ENCODE measurements at places on chromosomes 1 and 21.

DNA sequence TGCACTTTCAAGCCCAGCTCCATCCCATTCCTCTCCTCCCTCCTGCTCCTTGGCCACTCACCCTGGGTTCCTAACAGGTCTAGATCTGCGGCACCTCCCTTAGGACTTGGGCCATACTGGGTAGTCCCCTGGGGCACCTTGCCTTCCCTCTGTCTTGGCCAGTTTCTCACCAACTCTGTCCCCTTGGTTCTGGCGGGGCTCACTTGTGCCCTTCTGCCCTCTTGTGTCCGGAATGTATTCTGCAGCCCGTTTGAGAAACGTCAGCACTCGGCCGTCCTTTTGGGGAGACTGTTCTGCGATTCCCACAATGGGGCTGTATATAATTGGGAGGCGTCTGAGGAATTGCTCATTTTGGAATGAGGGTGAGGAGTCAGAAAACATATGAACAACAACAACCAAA lies 162.4 kb downstream of the ZSCAN20 start:
- DNase-seq: peak; percentile 25

DNA sequence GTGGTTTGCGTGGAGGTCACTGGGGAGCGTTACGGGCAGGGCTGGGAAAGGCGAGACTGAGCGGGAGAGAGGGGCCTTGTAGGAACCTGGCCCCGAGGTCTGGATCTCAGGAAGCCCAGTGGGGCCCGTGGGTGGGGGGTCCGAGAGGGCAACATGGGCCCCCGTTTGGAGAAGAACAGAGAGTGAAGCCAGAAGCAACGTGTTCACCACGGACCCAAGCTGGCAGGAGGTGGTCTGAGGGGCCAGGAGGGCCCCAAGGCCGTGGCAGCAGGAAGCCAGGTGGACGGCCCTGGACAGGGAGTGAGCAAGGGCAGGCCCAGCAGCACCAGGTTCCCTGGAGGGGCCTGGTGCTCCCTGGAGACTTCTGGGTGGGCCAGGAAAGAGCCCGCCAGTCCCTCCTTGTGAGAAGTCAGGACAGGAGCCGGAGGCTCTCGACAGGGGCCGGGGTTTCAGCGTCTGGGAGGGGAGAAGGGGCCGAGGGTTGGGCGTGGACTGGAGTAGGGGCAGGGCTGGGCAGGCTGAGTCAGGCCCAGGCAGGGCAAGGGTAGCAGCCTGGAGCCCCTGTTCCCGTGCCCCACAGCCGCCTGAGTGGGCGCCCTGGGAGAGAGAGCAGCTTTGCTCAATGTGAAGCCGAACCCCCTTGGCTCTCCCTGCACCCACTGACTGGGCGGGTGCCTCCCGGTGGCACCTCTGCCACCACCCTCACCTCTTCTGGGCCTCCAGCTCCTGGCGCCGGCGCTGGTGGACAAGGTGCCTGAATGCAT lies 33.5 kb downstream of the CFAP74 start:
- DNase-seq: no peak

GRCh38 chr1:29896300-29896699 lies 660.0 kb downstream of the PTPRU start:
- no peak for DNase-seq

GRCh38 chr1:200206340-200206739 lies 178.8 kb downstream of the NR5A2 start:
- DNase-seq: peak; percentile 62

- no peak for DNase-seq
Measured at GRCh38 chr21:41289431-41289830, 27.2 kb upstream of the FAM3B start.

- no peak for DNase-seq
Measured at GRCh38 chr1:222529181-222529580, 18.7 kb downstream of the HHIPL2 start.

- DNase-seq: no peak
Measured at GRCh38 chr1:175043824-175044223, 20.6 kb upstream of the MRPS14 start.

GRCh38 chr1:236469466-236469865 lies 54.3 kb upstream of the LGALS8 start:
- no peak for DNase-seq

- no peak for DNase-seq
Measured at GRCh38 chr1:227215863-227216510, 102.3 kb downstream of the CDC42BPA start.

DNA sequence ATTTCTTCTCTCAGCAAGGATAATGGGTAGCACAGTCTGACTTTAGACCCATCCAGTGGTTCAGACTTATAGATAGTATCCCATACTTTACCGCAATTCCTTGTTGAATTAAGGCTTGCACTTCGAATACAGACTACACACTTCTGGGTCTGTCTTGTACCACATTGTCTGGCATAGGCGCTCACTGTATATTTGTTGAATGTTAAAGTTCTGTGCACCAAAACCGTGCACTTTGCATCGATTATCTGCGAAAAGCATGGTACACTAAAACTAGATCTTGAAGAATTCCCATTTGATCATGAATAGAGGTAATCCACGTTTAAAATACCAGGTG lies 556 bp upstream of the RYR2 start:
- no peak for DNase-seq

GRCh38 chr1:51627672-51628071 lies 10.8 kb downstream of the OSBPL9 start:
- DNase-seq: peak; percentile 32

GRCh38 chr1:39969531-39970270 lies 14.8 kb downstream of the MFSD2A start:
- no peak for DNase-seq

DNA sequence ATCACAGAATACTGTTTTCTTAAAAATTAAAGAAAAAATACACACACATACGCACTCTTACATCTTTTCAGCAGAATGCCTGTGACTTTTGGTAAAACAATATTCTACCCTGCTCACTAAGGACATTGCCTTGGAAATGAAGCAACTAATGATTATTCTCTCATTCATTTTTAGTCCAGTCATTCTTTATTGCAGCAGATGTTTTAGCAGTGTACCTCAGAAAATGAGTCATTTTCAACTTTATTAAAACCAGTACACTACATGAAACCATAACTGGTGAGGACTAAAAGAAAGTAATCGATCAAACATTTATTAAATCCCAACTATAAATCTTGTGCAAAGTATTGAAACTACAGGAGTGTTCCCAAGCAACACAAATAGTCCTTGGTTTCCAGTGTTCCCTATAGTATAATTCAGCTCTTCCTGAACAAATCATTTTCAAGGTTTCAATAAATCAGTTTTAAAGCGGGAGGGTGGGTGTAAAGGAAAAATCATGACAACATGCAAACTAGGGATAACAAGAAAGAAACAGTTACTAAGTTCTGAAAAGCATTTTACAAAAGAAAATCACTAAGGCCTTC lies 114.2 kb downstream of the ADGRL4 start:
- DNase-seq: no peak

- DNase-seq: peak; percentile 99
Measured at GRCh38 chr1:220878191-220879075, 810 bp upstream of the HLX start.

GRCh38 chr1:203649551-203649998 lies 22.9 kb downstream of the ATP2B4 start:
- DNase-seq: no peak

- peak; percentile 86 for DNase-seq
Measured at GRCh38 chr1:44714944-44715571, 15.9 kb downstream of the RNU5D-1 start.

Data from MV-4-11 (cell line).